ENCODE measurements at places on chromosomes 5 and 9.

DNA sequence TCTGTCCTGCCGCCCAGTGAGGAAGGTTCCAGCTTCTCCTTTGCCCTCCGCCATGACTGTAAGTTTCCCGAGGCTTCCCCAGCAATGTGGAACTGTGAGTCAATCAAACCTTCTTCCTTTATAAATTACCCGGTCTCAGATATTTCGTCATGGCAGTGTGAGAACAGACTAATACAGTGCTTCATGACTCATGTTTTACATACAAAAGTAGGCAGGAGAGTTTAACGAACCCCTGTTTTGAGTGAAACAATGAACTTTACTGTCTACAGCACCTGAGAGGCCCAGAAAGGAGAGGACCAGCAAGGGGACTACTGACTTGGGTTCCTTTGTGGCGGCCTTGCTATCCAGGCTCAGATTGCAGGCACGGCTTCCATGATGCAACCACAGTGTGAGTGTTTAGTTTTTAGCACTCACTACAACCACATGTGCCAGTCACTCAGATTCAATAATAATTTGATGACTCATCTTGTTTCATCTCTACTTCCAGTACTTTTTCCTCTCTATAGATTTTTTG is 139.1 kb upstream of the CLINT1 start:
- DNase-seq = no peak

DNA sequence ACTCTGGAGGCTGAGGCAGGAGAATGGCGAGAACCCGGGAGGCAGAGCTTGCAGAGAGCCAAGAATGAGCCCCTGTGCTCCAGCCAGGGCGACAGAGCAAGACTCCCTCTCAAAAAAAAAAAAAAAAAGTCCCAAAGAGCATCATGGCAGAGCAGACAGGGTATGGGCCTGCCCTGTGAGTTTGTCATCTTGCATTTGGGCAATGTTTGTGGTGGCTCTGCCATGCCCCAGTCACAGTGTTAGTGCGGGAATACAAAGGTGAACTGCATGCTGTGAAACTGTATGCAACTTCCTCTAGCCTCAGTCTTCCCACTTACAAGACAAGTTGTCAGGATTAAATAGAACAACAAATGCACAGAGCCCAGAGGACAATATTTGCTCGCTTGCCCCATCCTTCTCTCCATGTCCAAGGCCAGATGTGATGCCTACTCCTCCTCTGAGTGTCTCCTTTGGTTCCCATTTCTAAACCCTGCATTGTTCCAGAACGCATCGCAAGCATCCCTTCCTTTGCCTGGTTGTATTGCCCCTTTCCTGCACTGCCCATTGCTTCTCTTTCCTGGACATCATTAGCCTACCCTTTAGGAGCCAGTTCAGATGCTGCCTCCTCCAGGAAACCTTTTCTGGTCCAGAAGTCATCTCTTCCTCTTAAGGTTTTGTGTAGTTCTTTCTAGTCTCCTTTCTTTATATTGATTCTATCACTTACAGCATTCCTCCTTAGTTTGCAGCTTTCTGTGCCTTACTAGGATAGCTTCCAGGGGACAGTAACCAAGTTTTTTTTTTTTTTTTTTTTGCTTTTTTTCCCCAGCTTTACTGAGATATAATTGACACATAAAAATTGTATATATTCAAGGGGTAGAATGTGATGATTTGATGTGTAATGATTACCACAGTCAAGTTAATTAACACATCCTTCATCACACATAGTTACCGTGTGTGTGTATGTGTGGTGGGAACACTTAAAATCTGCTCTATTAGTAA is 69.0 kb upstream of the TNFAIP8 start:
- no peak for DNase-seq

DNA sequence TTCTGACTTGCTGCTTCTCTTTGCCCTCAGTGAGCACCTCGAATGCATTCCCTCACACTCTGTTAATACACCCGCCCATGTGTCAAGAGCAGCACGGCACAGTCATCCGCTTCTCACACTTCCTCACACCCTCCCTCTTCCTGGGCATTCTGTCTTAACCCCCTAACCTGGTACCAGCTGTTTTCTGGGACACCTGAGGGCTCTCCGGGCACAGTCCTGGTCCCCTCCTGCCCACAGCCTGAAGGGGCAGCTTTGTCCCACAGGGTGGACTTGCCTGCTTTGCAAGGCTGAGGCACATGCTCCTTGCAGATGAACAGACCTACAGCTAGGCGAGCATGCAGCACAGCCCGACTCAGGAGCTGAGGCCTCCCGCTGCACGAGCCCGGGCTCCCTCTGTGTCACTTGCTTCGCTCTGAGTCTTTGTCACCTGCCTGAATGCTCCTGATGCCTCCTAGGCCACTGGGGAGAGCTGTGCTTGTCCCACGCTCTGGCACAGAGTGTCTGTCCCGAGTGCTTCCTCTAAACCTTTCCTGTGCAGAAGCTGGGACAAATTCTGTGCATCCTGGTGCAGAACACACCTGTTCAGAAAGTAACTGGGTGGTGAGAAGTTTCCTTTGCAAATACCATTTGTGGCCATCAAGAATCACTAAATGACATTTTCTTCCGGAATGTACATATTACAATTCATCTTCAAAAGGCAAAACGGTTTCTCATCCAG is 47.8 kb downstream of the AHRR start:
- no peak for DNase-seq

- DNase-seq = no peak
These were observed 56.2 kb downstream of the CNTLN start for GRCh38 chr9:17191082-17191481.

DNA sequence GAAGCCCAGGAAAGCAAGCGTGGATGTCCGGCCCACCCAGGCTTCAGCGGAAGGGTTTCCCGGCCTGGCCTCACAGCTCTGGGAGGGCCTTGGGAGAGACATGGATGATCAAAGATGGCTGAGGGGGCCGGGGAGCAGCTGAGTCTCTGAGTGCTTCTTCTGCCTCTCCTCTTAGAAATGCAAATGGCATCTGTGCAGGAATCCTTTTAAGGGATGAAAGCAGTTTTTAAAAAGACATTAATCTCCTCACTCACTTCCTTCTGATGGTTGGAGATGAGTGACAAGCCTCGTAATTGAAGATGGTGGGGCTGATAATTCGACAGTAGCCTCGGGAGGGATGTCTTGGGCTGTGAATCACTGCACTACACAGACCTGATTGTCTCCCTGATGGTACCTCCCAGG is 24.3 kb upstream of the PITX1 start:
- no peak for DNase-seq

- no peak for DNase-seq
These were observed 119.8 kb downstream of the PRDM6 start for GRCh38 chr5:123208668-123209501.

DNA sequence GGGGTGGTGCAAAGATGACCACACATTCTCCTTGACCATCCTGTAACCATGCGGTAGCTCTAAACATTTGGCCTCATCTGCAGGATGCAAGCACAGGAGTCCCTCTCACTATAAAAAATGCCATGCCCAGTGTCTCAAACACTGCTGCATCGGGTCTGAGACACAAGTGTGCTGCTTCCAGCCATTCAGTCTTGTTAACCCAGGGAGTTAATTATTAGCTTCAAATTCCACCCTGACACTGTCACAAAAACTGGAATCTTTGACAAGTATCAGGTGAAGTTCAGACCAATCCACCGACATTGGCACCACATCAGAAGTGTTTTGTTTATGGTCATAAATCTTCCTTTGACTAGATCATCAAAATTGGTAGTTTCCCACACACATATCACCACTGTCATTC is 119.1 kb upstream of the RASEF start:
- DNase-seq = no peak

DNA sequence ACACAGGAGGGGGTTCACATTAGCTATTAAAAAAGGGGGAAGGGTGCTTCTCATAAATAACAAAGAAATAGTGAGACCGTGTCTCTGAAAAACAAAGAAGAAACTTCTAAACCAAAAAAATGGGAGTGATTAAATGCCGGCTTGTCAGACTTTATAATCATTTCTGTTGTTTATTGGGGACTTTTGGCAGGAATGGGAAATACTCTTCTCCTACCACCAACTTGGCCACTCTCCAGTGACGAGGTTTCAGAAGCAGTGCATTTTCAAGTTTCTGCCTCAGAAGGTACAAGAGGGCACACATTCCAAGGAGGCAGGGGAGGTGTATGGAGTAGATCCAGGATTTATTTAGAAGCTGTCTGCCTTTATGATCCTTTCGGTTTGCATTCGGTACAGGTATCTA is 46.2 kb downstream of the LIX1 start:
- DNase-seq = no peak

DNA sequence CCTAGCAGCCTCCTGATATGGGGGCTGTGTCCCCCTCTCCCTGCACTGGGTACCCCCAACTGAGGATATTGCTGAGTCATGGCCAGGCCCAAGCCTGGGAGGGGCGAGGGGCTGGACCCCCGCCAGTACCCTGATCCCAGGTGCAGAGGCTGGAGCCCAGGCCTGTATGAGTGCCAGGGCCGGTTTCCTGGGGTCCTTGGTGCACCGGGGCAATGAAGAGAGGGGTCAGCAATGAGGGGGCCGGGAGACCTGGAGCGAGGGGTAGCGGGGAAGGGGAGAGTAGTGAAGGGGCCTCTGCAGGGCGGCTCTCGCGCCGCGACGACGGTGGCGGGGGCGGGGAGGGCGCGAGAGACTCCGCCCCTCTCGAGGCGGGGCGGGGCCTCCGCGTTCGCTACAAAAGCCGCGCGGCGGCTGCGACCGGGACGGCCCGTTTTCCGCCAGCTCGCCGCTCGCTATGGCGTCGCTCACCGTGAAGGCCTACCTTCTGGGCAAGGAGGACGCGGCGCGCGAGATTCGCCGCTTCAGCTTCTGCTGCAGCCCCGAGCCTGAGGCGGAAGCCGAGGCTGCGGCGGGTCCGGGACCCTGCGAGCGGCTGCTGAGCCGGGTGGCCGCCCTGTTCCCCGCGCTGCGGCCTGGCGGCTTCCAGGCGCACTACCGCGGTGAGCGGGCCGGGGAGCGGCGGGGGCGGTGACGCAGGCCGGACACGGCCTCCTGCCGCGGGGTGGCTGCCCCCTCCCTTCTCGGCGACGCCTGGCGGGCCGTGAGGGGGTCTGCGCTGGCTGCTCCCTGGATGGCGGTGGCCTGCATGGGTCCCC is at the start of gene SQSTM1:
Gene SQSTM1, plus strand, starts transcription at position 423 of the 815 bp plus-strand sequence. Its CDS starts 32 bp downstream, at position 455.
- peak; percentile 55 for DNase-seq

- peak; percentile 52 for DNase-seq
These were observed 25.9 kb upstream of the PTAR1 start for GRCh38 chr9:69785757-69786156.

GRCh38 chr9:95419444-95419843 is 97.3 kb downstream of the PTCH1 start:
- no peak for DNase-seq

DNA sequence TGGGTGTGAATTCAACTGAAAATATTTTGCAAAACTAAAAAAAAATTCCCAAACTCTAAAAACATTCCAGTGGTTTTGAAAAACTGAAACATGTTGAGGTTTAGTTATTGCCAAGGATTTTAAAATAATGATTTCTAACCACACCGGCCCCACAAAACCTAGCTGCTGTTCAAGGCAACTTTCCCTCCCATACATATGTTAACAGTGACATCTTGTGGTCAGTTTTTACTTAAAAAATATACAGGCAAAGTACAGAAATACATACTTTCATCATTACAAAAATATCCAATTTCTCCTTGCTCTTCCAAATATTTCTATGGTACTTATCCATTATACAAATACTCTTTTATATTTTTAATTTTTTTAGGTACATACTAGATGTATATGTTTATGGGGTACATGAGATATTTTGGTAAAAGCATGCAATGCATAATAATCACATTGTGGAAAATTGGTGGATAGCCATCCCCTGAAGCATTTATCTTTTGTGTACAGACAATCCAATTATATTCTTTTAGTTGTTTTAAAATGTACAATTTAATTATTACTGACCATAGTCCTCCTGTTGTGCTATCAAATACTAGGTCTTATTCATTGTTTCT is 34.4 kb upstream of the MRPS30 start:
- peak; percentile 6 for DNase-seq

DNA sequence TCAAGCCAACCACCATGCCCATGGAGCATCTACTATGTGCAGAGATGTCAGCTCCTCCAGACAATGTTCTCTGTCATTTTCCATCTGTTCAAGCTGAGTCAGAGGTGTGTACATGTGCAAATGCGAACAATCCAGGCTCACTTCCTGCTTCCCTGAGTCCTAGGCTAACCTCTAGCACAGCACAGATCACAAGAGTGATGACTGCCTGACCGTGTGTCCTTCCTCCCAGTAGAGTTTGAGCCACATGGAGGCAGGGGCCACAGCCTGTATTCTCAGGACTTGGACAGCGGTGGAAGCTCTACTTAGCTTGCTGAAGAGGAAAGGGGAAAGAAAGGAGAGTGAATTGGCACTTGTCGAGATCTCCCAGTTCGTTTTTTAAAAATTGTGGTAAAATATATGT is 87.2 kb downstream of the KCNIP1 start:
- DNase-seq = no peak

DNA sequence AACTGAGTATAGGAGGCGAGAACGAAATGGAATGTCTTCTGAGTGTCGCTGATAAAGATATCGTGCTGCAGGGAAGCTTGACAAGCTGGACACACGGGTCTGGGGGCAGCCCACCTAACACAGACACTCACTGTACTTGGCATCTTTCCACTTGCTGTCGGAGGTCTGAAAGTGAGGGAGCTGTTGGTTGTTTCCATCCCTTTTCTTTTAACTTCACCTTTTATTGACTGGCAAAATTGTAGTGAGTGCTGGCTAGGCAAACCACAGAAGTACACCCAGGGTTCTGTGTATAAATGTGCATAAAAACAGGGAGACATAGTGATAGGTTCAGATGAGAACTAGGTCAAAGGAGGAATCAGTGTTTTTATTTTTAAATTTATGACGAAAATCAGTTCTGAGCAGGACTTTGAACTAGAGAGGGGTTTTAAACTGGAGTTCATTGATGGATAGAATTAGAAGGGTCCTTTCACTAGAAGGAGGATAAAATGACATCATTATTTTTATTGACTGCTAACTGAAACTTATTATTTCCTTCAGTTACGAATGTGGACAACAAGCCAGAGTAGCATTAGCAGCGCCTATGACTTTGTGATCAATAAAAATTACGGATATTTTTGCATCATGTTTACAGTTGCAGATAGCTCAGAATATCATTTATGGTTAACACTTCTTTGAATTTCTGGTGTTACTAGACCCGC is 817 bp downstream of the GAPVD1 start:
- no peak for DNase-seq

DNA sequence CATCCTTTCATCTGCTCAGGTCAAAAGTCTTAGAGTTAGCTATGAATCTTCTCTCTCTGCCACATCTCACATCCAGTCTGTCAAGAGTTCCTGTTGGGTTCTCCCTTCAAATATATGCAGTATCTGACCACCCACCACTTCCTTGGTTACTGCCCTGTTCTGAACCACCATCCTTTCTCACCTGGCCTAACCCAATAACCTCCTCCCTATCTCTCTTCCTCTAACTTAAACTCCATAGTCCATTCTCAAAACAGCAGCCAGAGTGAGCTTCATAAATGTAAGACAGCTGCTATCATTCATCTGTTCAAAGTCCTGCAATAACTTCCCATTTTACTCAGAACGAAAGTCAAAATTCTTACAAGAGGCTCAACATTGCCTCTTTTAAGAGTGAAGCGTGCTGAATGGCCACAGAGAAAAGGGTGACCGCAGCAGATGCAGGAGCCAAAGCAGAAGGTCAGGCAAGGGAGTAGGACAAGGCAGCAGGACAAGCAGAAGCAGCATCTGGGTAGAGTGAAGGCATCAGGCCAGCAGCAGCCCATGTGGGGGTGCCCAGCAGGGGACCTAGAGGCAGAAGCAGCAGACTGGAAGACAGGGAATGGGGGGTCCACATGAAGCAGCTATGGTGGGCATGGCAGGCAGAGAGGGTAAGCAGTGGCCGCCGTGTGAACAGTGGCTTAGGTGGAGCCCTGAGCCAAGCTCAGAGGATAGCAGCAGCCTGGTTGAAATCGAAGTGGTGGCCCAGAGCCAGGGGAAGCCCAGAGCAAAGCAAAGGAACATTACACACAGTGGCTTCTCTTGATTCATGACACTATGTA is 39.3 kb upstream of the CDC42SE2 start:
- no peak for DNase-seq

Data from AG04450 (cell line).